Myocyte (in vitro differentiated cells): ENCODE measurements at places on chromosomes 7 and 10. TPM values are rescaled to one million over a fixed set of nuclear protein-coding genes. Genes with fewer than 3 reads are reported as not detected.

ENO4 gene
- total RNA-seq = 0.19 TPM in 1 of 2 replicates, not detected in the other

ADCY1 gene
- total RNA-seq = 0.40 and 0.62 TPM in 2 replicates

SEC23IP gene
- total RNA-seq = 21.4 and 29.0 TPM in 2 replicates

TMEM196 gene
- total RNA-seq = not detected in 2 replicates

PDCD11 gene
- 30.6 and 32.3 TPM in 2 replicates for total RNA-seq

GIMAP7 gene
- total RNA-seq = not detected in 2 replicates

LIPM gene
- not detected in 2 replicates for total RNA-seq

CYP3A7 gene
- 0.29 and 0.47 TPM in 2 replicates for total RNA-seq
